ENCODE measurements at places on chromosomes 16 and 17. TPM values are rescaled to one million over a fixed set of nuclear protein-coding genes. Genes with fewer than 3 reads are reported as not detected.

GRCh38 chr17:63837962-63838600 is 4.4 kb downstream of the SMARCD2 start:
- DNase-seq = no peak

DNA sequence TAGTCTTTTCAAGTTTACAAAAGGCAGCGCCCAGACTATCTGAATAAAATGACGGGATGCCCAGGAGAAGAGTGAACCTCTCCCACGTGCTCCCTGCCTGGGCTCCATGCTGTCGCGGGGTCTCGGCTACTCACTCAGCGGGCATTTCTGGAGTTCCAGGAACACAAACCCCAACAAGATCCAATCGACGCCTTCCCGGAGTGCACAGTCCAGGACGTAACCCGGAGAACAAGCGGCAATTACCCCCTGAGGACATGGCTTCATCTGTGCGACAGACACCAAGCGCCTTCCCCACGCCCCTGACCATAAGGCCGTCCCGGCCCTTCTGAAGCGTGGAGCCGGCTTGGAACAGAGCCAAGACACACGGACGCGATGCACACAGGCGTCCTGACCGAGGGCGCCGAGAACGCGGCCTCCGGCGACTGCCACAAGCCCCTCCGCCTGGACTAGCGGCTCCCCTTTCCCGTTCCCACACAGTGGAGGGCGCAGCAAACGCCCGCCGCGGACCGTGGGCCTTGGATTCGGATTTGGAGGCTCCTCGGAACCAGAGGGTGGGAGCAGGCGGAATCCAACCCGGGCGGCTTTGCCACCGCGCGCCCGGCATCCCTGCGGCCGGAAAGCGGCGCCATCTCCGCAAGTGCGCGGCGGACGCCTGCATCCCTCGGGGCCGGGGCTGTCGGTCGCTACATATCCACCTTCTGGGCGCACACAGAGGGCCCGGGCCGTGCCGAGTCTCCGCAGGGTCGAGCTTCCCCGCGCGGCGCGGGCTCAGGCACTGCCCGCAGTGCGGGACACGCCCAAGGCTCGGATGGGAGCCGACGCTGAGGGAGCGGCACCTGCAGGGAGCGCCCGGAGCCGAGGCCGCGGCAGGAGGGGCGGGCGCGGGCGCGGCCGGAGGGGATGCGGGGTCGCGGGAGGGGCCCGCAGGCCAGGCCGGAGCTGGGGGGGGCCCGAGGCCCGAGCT is 725 bp downstream of the ABCA3 start:
- peak; percentile 33 for DNase-seq

- DNase-seq = peak; percentile 62
Measured at GRCh38 chr17:61389670-61390478, 9.8 kb upstream of the TBX2 start.

Gene WIPF2
- total RNA-seq = 4.6 TPM

DNA sequence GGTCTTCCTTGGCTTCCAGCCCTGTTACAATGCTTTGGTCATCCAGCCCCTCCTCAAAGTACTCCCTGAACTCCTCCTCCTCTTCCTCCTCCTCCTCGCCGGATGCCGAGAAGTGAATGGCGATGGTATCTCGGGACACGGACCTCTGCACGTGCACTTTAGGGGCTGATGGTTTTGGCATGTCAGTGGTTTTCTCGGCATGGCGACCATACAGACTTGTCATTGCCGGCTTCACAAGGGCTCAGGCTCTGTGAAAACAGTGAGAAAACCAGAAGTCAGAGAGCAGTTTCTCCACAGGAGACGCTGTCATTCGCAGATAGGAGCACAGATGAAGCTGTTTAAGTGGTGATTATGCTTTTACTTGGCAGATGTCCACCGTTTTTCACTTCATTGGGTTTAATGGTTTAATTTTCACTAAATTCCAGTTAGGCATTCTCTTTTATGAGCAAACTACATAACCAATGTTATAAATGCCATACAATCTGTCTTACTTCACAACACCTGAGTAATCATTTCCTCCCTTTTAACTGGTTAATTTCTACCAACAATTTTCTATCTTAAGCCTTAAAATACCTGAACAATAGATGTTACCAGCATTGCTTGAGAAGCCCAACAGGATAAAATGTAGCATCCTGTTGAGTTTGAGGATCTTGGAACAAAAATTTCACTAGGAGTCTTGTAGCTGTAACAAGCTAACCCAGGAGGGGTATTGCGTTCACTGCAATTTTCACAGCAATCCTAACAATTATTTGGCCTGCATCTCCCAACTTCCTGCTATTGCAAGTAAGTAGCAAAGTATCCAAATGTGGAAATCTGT is 48.9 kb downstream of the TEX2 start:
- peak; percentile 53 for DNase-seq

- DNase-seq = no peak
Measured at GRCh38 chr16:53773150-53773846, 69.3 kb downstream of the FTO start.

DNA sequence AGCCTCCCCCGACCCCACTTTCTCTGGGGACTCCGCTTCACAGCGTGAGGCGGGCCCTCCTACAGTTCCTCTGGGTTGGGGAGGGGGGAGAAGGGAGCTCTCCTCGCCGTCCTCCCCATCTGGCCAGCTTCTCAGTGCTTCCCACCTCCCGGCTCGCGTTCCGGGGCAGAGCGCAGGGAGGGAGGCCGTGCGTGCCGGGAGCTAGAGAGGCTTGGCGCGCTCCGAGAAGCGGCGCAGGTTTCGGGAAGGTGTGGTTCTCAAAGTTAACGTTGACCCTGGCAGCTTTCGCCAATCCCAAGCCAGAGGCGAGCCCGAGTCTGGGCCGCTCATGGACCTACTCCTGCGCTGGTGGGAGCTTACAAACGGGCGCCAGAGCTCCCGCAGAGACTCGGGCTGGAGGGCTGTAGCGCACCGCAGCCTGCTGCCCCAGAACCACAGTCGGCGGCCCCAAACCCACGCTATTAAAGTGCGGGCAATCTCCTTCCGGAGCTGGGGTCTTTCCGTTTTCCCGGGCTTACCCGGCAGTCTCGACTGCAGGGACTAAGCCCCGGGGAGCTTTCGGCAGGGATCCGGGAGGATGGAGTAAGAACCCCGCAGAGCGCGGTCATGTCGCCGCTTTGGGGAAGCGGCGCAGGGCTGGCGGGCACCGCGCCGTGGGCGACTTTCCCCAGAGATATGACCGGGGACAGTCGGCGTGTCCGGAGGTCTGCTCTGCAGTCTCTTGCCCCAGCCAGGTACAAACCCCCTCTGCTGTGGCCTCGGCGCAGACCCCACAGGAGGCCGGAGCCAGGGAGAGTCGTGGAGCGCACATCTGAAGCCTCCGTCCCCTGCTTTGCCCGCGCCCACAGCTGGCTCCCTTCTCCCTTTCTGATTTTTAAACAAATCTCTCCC is 787 bp downstream of the CDH11 start:
- no peak for DNase-seq

GRCh38 chr16:9713907-9714306 is 468.3 kb downstream of the GRIN2A start:
- no peak for DNase-seq

Gene TPSD1
- total RNA-seq = 0.54 TPM

GRCh38 chr17:42975265-42975664 is 4.6 kb downstream of the PTGES3L start:
- DNase-seq = no peak

DNA sequence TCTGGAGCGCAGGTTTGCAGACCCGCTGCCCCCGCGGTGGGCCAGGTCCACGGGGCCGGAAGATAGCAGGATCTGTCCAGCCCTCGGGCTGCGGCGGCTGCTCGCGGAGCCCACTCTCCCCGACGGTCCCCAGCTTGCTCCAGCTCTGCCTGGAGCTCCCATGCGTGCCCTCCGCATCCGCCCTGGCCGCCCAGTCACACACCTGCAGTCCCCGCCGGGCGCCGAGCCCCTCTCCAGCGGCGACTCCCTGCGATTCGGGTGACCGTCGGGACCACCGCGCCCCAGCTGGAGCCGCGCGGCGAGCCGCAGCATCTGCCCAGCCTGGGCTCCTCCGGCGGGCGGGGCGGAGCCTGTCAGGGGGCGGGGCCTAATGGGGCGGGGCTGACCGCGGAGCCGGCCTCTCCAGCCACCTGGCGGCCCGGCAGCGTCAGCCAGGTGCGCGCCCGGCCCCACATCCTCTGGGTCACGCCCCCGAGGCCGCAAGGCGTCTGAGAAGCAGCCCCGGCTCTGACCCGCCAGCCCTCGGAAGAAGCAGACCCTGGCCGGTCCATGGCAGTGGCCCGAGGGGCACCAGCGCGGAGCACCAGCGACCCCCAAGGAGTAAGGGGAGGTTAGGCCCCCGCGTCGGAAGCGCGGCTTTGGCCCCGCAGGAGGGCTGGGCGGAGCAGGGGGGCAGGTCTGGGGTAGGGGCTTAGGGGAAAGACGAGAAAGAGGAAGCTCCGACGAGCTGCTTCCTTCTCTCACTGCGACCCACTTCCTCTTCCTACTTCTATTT is at the start of gene PIK3R5:
Gene PIK3R5 (minus strand): TSS at position 314 of the 775 bp plus-strand sequence. CDS start 54,213 bp downstream, outside the sequence.
- peak; percentile 68 for DNase-seq

- DNase-seq = peak; percentile 53
Measured at GRCh38 chr16:80569440-80570105, 28.8 kb downstream of the DYNLRB2 start.

Gene KRTAP4-1
- not detected for total RNA-seq

DNA sequence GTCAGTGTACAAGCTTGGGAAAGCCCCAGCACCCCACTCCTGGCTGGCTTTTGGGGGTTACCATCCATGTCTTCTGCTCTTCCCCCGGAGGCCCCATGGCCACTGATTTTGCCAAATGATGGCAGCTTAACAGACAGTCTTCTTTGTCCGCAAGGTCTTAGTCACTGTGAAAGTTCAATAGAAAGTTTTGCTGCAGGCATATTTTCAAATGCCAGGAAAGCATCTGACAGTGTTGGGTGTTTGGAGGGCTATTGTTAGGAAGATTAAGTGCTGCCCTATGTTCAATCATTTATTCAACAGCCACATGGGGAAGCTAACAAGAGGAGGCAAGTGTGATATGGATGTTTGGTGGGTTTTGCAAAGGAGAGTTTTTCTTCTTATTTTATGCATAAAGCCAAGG is 122.4 kb downstream of the TOX3 start:
- DNase-seq = no peak

DNA sequence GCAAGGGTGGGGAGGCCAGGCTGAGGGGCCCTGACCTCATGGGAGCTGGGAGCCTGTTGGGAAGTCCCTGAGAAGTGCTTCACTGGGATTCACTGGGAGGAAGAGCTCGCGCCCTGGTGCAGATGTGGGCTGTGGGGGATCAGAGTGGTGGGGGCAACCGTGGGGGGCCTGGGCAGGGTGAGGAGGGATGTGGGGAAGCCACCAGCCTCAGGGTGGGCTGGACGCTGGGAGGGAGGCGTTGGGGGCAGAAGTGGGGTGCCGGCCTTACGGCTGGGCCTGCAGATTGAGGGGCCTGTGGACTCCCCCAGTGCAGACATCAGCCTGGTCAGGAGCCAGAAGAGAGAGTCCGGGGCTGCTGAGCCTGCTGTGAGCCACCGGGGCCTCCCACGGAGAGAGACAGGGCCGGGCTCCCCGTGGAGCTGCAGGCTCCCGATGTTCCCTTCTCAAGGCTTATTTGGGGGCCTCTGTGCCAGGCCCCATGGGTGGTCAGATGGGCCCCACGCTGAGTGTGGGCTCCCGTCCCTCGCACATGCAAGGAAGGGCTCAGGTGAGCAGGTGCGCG is 7.8 kb downstream of the DPEP1 start:
- DNase-seq = no peak

- no peak for DNase-seq
Measured at GRCh38 chr17:73118139-73118538, 25.7 kb upstream of the SLC39A11 start.

- no peak for DNase-seq
Measured at GRCh38 chr17:43434902-43435319, 36.1 kb downstream of the ARL4D start.

DNA sequence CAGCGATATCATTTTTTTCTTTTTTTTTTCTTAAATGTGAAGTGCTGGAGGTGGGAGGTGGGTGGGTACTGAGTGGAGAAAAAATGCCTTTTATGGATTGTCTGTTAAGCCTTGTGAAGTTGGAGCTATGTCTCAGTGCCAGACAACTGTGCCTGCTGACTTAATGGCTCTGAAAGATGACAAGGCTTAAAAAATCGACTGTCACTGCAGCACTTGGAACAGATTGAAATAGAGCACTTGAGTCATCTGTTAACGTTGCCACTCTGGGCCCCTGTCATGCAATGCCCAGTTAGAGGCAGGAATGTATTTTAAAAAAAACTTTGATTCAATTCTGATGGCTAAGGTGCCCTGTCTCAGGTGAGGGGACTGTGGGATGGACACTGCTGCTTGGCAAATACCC is 108.2 kb upstream of the HS3ST2 start:
- DNase-seq = no peak

Gene PRSS8
- total RNA-seq = not detected

DNA sequence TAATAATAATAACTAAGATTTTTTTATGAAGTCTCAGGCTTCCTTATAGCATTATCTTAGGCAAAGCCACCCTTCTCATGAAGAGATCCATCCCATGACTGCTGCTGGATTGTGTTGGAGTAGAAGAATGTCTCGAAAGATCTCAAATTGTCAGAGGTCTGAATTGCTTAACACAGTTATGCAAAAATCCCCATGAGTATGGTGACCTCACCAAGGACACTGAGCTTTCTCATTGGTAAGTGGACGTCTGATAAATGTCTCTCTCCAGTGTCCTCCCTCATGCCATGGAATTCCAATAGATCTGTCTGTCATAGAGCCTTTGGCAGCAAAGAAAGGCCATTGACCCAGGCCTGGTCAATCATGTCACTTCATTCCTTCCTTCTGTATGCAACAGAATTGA is 264.5 kb downstream of the CDH11 start:
- no peak for DNase-seq

- no peak for DNase-seq
Measured at GRCh38 chr16:30004424-30004776, 6.4 kb downstream of the DOC2A start.

DNA sequence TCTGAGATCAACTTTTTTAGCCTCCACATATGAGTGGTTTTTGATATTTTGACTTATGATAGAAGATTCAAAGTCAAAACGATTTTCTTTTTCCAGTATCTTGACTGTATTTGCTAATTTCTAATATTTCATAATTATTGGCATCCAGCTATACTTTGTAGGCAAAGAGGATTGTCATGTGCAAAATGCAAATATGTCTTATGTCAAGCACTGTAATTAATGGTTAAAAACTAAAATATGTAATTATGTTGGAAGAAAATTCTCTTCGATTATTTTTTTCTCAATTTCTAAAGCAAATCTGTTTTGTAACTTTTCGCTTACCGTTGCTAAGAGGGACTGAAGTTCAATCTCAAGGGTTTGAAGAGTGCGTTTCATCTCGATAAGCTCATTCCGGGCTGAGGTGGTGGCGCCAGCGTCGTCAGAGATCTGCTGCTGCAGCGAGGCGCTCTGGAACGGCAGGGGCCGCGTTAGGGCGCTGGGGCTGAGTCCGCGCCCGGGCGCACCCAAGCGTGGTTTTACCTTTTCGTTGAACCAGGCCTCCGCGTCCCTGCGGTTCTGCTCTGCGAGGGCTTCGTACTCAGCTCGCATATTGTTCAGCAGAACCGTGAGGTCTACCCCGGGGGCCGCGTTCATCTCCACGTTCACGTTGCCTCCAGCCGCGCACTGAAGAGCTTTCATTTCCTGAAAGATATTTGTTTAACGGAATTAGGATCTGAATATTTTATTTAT is 3.0 kb downstream of the KRT27 start:
- DNase-seq = peak; percentile 20
